GM23248 (cell line): ENCODE measurements at places on chromosomes 2 and 18. TPM values are rescaled to one million over a fixed set of nuclear protein-coding genes. Genes with fewer than 3 reads are reported as not detected.

The POTEI gene
- not detected in 2 replicates for total RNA-seq

- no peak overlapping the region for H3K27ac ChIP-seq
- no peak overlapping the region for H3K4me3 ChIP-seq
- peaks cover 10% of the 10 kb centered on the region; the same call in 1 of the 2 replicates for H3K36me3 ChIP-seq
- peaks cover 12% of the 10 kb centered on the region; the same call in 1 of the 2 replicates for H3K4me1 ChIP-seq
Measured at GRCh38 chr18:62102221-62102620, 84.6 kb downstream of the PIGN start.

- no peak overlapping the region for H3K27ac ChIP-seq
- no peaks in the 10 kb centered on the region for H3K4me1 ChIP-seq
- H3K27me3 ChIP-seq = no peaks in the 10 kb centered on the region
- H3K36me3 ChIP-seq = no peaks in the 10 kb centered on the region
- H3K4me3 ChIP-seq = no peak overlapping the region
- DNase-seq = no peak
Measured at GRCh38 chr18:23871410-23871809, 143.1 kb upstream of the TTC39C start.

- H3K4me1 ChIP-seq = peaks cover 7% of the 10 kb centered on the region
- H3K36me3 ChIP-seq = no peaks in the 10 kb centered on the region
- H3K27me3 ChIP-seq = no peaks in the 10 kb centered on the region
- H3K4me3 ChIP-seq = peak overlapping the region; percentile 82
Measured at GRCh38 chr18:2847317-2848246, 776 bp downstream of the EMILIN2 start.

- H3K4me3 ChIP-seq = no peak overlapping the region
- peaks cover 6% of the 10 kb centered on the region; the same call in 1 of the 2 replicates for H3K27me3 ChIP-seq
- peak; percentile 5 for DNase-seq
- H3K4me1 ChIP-seq = no peaks in the 10 kb centered on the region
- H3K27ac ChIP-seq = no peak overlapping the region
- H3K36me3 ChIP-seq = no peaks in the 10 kb centered on the region
Measured at GRCh38 chr18:64134044-64134747, 14.7 kb downstream of the LINC00305 start.

GRCh38 chr2:237857791-237858190 lies 1.6 kb upstream of the RAMP1 start:
- H3K27me3 ChIP-seq = no peaks in the 10 kb centered on the region
- H3K4me1 ChIP-seq = peaks cover 19% of the 10 kb centered on the region; the same call in 1 of the 2 replicates
- no peaks in the 10 kb centered on the region for H3K36me3 ChIP-seq
- no peak for DNase-seq

DNA sequence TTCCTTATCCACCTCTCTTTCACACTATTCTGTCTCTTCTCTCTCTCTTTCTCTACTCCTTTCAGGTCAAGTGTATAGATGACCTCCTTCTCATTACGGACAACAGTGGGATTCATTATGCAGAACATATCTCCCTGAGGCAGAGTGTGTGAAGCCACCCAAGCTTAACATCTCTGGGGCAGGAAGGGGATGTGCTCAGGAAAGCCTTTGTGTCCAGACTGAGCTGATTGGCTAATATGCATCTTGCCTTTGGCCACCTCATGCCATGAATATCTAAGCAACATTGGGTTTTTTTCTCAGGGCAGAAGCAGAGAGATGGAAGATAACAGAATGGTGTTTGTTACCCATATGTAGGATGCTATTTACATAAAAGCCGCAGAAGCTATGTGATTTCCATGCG lies 211.4 kb upstream of the LRRTM1 start:
- H3K27me3 ChIP-seq = no peaks in the 10 kb centered on the region
- no peaks in the 10 kb centered on the region for H3K4me1 ChIP-seq
- no peak for DNase-seq
- no peak overlapping the region for H3K27ac ChIP-seq
- H3K4me3 ChIP-seq = no peak overlapping the region
- no peaks in the 10 kb centered on the region for H3K36me3 ChIP-seq

DNA sequence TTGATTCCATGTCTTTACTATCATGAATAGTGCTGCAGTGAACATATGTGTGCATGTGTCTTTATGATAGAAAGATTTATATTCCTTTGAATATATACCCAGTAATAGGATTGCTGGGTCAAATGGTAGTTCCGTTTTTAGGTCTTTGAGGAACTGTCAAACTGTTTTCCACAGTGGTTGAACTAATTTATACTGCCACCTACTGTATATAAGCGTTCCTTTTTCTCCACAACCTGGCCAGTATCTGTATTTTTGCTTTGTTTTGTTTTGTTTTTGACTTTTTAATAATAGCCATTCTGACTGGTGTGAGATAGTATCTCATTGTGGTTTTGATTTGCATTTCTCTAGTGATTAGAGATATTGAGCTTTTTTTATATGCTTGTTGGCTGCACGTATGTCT lies 641.6 kb downstream of the SUCLG1 start:
- H3K36me3 ChIP-seq = no peaks in the 10 kb centered on the region
- DNase-seq = peak; percentile 32
- H3K4me3 ChIP-seq = no peak overlapping the region
- H3K4me1 ChIP-seq = no peaks in the 10 kb centered on the region

DNA sequence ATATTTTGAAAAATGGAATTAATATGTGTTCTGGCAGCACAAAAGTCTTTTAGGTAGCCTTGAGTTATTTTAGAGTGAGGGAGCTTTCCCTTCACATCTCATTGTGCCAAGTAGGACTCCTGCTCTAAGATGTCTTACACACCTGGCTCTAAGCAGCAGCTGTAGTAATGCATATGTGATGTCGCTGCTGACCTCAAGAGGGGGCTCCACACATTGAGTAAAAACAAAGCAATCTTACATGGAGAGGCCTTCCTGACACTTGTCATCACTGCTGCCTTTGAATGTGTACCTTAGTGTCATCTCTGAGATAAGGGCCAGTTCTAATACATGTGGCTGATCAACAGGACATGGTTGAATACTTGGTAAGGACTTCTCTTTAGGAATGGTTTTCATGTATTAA lies 75.8 kb downstream of the ACTR3 start:
- H3K4me3 ChIP-seq = no peak overlapping the region
- H3K27ac ChIP-seq = no peak overlapping the region
- peaks cover 38% of the 10 kb centered on the region for H3K4me1 ChIP-seq
